ENCODE measurements at places on chromosomes 6 and 20. TPM values are rescaled to one million over a fixed set of nuclear protein-coding genes. Genes with fewer than 3 reads are reported as not detected.

GRCh38 chr6:33172688-33173534 lies 19.4 kb downstream of the COL11A2 start:
- DNase-seq, result peak; percentile 58

Gene PBOV1
- not detected for total RNA-seq

GRCh38 chr6:32558426-32559057 lies 28.5 kb upstream of the HLA-DRB5 start:
- DNase-seq, result no peak

- DNase-seq, result no peak
Observed at GRCh38 chr6:165807249-165807960, 144.4 kb upstream of the PDE10A start.

- no peak for DNase-seq
Observed at GRCh38 chr6:136669299-136669699, 119.1 kb upstream of the MAP7 start.

Gene KIFC1
- total RNA-seq, result 0.70 TPM

DNA sequence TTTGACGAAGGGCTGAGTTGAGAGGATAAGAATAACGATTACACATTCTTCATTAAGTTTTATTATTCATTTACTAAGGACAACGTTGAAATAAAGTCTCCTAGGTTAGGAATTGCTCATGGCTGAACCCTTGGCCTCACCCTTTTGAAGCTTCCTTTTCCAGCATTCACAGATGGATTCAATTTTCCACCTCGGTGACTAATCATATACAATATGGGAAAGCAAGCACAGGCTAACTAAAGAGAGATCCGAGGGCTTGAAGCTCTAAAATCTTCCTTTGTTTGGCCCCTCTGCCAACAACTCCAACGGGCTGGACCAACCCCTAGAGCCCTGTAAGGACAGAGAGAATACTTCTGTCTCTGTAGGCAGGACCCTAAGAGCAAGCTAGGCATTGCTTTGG lies 159.5 kb downstream of the SOD2 start:
- no peak for DNase-seq

DNA sequence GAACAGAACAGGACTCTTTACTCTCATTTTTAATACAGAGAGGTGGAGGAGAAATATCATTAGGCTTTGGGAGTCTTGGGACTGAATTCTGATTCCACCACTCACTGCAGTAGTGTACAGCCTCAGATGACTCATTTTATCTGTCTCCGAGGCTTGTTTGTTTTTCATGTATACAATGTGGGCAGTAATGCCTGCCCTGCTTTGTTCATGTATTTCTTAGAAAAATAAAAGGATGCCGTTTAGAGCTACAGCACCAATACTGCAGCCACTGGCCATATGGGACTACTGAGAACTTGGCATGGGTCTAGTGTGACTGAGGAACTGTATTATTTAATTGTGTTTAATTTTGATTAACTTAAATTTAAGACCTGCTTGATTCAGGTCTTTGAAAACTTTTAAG lies 41.2 kb upstream of the JAG1 start:
- no peak for DNase-seq

Gene OPN5
- not detected for total RNA-seq

Gene DNAAF9
- 7.7 TPM for total RNA-seq

GRCh38 chr6:10800810-10801209 lies 37.5 kb downstream of the MAK start:
- DNase-seq, result no peak

DNA sequence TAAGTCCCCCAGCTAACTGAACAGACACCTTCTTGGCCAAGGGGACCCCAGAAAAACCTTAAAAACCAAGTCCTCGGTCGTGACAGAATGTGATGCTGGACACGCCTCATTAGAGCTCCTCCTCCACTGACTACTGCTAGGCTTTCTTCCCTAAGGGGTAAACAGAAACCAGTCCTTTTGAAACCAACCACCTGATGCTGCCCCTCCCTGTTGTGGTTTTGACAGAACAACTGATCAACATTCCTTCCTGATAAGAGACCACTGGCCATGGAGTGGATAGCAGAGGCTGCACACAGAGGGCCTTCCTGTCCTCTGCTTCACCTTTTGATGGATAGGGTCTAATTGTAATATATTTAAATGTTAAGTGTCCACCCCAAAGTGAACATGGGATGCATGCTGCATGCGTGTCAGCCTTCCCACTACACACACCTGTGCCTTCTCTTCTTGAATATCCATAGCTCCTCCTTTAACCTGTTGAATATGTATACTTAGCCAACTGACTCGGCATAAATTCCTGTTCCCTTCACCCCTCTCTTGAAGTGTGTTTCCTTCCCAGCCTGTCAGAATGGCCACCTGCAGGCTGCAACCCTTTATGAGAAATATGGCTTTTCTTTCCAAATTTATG lies 27.9 kb upstream of the SLC2A12 start:
- peak; percentile 36 for DNase-seq

GRCh38 chr6:154157082-154157481 lies 118.0 kb downstream of the OPRM1 start:
- DNase-seq, result peak; percentile 25

GRCh38 chr6:75430631-75431325 lies 62.8 kb downstream of the FILIP1 start:
- DNase-seq, result no peak

DNA sequence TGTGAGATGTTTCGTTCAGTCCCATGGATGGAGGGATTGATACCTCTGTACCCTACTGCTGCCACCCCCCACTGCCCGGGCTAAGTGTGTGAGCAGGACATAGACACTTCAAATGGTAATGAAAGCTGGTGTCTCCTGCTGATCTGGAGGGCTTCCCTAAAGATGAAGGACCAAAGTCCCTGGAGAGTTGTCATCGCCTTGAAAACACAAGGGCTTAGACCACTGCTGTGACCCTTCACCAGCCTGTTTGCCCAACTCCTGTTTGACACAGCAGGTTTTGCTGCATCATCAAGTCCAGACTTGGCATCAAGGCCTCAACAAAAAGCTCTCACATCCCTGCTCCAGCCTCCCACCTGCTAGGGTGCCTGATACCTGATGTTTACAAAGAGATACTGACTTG lies 57.9 kb upstream of the FAM8A1 start:
- no peak for DNase-seq

DNA sequence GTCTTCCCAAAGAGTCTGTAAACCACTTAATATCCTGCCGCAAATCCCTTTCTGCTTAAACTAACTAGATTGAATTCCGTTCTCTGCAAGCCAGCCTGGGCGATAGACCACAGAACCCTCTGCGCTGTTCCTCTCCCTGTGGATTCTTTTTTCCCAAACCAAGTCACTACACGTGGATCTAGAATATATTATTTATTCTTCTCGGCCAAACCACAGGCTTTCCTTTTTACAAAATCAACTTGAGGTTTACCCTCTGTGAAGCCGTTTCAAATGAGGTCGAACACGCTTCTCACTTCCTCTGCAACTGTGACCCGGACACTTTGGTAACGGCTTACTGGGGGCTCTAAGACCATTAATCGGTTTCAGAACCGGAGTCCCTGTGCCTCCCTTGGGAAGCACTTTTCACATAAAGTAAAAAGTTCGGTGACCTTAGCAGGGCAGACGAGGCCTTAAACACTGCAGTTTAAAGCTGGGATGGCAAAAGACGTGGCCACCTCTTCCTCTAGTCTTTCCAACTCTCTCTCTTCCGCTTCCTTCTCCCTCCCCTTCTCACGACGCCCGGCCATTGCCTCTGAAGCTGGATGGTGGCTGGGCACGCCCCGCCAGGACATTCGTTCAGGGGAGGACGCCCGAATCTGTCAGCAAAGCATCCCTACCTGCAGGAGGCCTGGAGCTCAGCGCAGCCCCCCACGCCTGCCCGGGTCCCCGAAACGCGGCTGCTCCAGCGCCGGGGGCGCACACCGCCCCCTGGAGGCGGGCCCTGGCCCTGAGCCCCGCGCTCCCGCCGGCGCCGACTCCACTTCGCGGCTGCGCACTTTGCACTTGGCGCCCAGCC lies 55.0 kb upstream of the FOXC1 start:
- DNase-seq, result peak; percentile 67

DNA sequence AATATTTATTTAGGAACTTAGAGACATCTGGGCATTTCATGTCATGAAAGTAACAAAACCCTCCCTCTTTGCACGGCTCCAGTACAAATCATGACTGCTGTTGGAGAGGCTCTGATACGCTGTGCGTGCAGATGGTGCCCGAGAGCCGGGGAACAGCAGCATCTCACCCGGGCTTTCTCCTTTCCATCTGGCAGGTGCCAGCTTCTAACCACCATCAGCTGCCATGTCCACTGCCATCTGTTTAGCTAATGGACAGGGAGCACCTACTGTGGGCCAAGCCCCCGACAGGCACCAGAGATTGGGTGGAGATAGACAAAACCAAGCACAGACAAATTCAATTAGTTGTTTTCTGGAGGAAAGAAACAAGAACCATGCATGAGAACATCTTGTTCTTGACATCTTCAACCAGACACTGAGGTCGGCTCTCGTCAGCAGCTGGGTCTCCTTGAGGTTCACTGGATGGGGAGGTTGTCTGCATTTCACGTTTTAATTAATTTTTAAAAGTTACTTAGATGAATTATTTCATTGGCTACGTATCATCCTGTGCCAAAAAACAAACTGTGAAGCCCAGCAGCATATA lies 323.7 kb downstream of the THBS2 start:
- DNase-seq, result no peak

DNA sequence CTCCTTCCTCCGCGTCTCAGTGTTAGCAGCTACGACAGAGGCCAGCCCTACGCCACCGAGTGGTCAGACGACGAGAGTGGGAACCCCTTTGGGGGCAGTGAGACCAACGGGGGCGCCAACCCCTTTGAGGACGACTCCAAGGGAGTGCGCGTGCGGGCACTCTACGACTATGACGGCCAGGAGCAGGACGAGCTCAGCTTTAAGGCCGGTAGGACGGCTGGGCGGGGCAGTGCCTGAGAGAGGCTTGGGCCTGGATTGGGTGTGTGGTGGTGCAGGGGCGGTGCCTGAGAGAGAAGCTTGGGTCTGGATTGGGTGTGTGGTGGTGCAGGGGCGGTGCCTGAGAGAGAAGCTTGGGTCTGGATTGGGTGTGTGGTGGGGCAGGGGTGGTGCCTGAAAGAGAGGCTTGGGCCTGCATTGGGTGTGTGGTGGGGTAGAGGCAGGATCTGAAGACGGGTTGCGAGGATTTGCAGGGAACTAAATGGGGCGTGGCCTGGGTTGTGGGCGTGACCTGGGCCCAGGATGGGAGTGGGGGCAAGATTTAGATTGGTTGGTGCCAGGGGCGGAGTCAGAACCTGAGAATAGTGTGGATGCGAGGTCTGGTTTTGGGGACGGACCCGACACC lies 24.4 kb downstream of the SPDEF start:
- no peak for DNase-seq

Gene KHDRBS2
- total RNA-seq, result 10.6 TPM

DNA sequence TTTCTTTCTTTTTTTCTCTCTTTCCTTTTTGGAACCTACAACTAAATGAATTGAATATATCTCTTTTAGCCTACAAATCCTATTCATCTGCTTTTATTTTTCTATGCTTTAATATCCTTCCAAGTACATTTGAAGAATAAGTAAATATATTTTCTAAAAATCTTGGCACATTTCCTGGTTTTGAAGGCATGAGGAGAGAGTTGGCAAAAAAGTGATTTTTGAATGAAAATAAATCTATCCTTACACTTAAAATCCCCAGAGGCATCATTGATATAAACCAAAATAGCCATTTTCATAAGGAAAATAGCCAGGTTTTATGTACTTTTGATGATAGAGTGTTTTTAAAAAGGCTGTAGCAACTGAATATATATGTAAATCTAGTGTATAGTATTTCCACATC lies 69.0 kb downstream of the SAMD5 start:
- no peak for DNase-seq

Gene LY6G6F
- not detected for total RNA-seq

GRCh38 chr6:47715782-47716181 lies 17.4 kb downstream of the ADGRF4 start:
- DNase-seq, result no peak

DNA sequence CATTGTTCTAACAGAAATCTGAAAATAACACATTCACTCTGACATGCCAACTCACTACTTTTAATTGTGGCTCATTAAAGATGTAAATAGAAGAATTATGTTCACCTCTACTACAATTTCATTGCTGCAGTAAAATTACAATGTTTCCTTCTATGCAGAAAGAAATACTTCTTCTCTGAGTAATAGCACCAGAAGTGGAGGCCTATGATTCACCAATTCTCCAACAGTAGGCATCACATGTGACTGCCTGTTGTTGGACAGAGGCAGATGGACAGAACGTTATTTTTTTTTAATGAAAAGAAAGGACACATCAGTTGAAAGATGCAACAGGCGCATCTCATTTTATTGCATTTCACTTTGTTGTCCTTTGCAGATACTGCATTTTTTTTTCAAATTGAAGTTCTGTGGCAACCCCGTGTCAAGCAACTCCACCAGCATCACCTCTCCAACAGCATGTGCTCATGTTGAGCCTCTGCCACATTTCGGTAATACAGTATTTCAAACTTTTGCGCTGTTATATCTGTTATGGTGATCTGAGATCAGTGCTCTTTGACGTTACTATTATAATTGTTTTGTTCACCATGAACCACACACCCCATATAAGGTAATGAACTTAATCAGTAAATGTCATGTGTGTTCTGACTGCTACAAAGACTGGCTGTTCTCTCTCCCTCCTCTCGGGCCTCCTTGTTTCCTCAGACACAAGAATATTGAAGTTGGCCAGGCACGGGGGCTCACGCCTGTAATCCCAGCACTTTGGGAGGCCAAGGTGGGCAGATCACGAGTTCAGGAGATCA lies 121.4 kb downstream of the ATXN1 start:
- DNase-seq, result no peak

- DNase-seq, result peak; percentile 48
Observed at GRCh38 chr20:50048420-50049166, 64.4 kb downstream of the UBE2V1 start.

Gene BANF2
- total RNA-seq, result not detected

Gene PI3
- total RNA-seq, result not detected

DNA sequence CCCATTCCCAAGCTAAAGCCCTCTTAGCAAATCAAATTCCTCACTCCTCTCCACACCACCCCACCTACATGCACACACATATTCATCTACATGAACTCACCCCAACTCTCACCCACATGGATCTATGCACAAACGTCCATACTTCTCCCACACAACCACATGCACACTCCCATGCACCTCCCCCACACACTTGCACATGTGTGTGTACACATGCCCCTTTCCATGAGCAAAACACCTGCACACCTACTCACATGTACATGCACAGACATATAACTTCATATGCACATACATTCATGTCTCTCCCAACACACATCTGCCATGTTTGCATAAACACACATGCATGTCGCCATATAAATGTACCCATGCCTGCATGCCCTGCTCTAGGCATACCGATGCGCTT lies 22.8 kb upstream of the CST1 start:
- DNase-seq, result no peak

GRCh38 chr6:34145161-34146020 lies 496 bp downstream of the GRM4 start:
- peak; percentile 56 for DNase-seq

Gene SMLR1
- total RNA-seq, result not detected

GRCh38 chr6:25968769-25969168 lies 6.2 kb downstream of the TRIM38 start:
- DNase-seq, result no peak

- no peak for DNase-seq
Observed at GRCh38 chr6:143743301-143744166, 65.8 kb downstream of the PHACTR2 start.

All from B cell (primary cell).